ENCODE measurements at places on chromosomes 1 and 21. TPM values are rescaled to one million over a fixed set of nuclear protein-coding genes. Genes with fewer than 3 reads are reported as not detected.

DNA sequence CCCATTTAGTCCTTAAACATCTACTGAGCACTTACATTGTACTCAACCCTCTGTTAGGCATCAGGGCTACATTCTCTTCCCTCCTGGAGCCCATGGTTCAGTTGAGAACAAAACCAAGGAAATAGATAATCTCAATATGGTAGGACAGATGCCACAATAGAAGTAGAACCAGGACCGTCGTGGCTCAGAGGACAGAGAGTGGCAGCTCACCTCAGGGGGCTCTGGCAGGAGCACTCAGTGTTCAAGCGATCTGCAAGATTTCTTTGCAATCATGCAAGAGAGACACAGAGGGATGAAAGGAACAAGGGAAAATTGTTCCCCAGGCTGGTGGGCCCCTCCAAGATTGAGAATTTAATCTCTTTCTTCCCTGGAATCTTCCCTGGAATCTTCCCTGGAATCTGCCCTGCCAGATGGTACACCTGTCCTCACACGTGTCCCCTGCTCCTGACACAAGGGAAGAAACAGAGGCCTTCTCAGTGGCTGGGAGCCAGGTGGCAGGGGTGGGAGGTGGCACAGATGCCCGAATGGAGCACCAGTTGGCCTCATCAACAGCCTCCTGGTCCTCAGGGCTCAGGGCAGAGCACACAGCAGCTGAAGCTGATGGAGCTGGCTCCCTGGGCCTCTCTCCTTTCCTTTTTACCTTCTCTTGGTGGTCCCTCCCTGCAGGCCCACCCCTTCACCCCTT is 135.4 kb downstream of the PLXNA2 start:
- no peak for DNase-seq

DNA sequence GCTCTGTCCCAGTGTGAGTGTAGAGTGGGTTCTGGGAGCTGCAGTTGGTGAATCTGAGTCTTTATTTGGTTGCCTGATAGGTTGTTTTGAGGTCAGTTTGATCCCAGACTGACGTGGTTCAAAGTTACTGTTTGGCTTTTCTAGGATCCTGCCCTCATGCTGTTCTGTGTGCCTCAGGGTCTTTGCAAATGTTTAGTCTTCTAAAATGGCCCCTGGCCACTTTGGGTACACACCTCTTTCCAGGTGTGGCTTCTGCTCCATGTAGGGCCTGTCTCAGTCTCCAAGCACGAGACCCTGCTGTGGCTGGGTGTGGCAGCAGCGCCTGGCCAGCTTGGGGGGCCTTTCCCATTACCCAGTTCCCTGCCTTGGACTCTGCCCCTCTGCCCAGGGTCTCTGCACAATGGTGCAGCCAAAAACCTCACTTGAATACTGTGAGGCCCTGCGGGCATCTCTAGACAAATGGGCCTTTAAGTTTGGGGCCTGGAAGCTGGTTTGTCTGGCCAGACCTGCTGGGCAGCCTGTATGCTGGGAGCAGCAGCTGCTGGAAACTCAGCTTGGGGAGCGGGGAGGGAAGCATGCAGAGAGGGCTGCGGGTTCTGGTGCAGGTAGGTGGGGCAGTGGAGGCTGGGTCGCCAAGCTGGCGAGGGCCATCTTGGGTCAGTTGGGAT is 5.6 kb downstream of the PTPRF start:
- no peak for DNase-seq

DNA sequence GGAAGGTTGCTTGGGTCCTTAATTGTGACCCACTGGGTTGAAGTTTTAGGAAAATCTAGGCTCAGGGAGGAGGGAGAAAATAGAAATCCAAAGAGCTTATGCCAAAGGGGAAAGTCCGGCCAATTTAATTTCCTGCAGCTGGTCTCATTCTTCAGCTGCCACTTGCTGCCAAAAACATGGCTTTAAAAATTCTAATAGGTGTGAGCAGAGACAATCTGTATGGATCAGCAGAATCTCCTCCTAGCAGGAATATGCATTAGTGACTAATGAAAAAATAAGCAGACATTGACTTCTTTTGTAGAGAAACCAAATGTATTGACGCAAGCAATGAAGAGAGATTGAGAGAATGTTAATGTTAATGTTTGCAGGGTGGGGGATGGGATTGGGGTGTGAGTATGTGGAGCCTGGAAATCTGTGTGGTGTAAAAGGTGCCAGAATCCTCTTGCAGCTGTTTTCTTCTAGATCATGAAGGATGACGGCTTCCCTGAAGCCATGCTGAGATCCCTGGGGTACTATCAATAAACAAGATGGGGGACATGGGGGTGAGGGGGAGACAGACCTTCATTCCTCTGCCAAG is 35.3 kb downstream of the VWA5B1 start:
- no peak for DNase-seq

GRCh38 chr1:58933599-58933926 is 149.7 kb upstream of the JUN start:
- no peak for DNase-seq

- DNase-seq: no peak
Measured at GRCh38 chr21:28110716-28111115, 882.0 kb downstream of the LTN1 start.

DNA sequence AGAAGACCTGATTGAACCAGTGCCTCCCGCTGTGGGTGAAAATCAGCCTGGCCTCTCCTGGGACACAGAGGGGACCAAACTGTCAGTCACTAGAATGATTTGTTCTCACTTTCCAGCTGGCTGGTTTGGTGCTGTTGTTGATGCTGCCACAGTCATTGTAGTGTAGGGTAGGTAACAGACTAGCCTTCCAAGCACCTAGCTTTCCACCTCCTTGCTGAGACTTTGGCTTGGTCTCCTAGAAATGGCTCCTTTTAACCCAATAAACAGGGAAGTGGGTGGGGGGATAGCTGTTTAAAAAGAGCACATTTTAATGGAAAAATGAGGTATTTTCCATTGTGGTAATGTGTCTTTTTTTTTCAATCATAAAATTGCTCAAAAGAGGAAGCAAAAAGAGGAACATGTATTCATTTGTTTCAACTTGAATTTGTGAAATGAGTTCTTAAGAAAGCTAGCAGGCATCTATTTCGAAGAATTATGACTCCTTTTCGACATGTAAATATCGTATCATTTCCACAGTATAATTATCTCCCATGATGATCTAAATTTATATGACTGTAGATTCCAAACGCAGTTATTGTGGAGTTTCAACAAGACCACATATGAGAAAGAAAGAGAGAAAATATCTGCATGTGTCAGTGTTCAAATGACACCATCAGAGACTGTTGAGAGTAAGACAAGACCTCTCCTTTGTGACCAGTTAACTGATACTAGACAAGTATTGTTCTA is 190.1 kb downstream of the HLX start:
- DNase-seq: no peak

DNA sequence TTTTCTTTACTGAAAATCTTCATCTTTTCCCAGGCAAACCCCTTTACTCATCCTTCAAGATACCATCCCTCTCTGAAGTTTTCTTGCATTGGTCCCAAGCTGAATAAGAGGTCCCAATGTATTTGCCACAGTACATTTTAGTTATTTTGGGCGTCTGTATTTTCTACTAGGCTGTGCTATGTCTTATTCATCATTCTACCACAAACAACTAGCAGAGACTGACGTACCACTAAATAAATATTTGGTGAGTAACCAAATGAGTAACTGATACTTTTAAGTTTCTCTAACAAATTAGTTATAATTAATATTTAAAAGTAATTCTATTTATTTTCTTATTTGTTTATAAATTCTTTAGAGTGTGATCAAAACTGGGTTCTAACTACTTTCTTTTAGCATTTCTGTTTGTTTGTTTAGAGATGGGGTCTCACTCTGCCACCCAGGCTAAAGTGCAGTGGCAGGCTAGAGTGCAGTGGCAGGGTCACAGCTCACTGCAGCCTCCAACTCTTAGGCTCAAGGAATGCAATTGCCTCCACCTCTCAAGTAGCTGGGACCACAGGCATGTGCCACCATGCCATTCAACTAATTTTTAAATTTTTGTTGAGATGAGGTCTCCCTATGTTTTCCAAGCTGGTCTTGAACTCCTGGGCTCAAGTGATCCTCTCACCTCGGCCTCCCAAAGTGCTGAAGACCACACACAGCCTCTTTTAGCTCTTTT is 33.1 kb downstream of the NDC1 start:
- DNase-seq: no peak

DNA sequence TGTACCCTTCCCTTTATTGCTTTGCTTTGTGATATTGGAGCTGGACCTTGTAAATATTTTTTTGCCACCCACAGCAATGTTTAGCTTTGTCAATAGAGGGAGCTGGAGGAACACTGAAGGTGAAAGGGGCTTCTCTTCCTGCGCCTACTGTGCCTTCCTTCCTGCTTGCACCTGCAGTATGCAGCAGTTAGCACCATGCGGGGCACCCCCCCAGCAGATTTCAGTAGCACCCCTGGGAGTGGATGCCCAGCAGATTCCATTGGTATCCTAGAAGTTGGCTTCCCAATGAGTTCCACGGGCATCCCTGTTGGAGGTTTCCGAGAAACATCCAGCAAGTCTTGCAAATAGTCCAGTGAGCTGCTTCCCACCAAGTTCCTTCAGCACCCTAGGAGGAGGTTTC is 25.6 kb downstream of the S100A10 start:
- DNase-seq: no peak

DNA sequence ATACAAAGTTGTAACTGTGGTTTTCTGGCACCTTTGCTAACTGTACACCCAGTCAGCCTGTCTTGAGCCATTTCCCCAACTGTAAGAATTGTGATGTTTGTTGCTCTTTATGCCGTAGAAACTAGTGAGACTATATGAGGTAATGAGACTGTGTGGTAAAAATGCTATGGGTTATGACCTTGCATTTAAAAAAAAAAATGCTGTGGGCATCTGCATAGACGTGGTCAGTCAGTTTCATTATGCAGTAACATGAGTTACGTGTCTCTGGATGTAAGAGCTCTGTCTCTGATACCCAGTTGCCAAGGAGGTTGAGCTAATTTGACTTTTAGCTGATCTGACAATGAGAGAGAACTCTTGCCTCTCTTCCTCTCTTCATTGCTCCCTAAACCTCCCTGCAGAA is 80.6 kb upstream of the LAMC2 start:
- no peak for DNase-seq

DNA sequence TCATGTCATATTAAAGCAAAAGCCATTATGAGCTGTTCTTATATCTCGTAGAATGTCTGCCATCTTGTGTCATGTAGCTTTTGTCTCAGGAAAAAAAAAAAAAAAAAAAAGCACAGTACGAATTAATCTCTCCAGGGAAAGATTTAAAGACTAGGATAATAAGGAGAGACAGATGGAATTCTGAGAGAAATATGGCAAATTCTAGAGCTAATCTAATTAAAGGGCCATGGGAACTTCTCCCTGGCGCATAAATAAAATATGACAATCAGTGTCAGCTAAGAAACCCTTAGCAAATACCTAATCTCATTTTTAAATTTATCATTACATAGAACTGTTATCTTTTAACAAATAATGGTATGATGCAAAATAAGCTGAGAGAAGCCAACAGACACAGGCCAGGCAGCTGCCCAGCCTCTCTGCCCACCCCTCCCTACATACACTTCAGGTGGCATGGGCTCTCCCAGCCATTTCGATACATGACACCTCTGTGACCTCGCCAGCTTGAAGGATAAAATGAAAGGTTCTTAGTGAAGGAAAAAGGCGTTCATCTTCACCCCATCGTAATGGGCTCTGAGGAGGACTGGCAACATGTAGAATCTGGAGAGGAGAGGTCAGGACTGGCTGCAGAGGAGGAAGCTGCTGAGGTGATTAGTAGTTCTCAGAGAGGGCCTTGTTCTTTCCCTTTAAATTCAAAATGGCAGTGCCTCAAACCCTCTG is 39.8 kb downstream of the DISC1 start:
- DNase-seq: no peak

DNA sequence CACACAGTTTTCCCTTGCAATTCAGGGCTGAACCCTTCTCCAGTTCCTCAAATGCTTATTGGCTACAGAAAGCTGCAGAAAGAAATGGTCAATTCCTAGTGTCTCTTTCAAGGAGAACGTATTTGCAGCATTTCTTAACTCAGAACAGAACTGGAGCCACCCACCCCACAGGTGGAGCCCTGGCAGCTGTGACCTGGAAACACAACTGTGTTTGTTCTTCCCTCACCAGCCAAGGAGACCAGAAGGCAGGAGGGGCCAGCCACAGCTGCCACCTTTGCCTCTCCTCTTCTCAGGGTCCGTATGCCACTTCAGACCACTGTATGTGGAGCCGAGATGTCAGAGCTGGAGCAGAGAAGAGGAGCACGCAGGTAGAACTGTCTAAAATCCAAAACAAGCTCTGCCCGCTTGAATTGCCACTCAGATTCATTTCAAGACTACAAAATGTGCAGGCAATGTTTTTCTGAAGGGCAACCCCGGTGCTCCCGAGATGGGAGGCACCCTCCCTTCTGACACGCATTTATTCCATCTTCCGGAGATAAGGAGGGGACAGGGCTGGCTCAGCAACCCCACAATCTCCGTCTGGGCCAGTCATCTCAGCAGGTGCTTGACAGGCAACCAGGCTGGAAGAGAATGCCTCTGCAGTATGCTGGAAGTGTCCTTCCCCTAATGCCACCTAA is 16.7 kb downstream of the CD247 start:
- no peak for DNase-seq

DNA sequence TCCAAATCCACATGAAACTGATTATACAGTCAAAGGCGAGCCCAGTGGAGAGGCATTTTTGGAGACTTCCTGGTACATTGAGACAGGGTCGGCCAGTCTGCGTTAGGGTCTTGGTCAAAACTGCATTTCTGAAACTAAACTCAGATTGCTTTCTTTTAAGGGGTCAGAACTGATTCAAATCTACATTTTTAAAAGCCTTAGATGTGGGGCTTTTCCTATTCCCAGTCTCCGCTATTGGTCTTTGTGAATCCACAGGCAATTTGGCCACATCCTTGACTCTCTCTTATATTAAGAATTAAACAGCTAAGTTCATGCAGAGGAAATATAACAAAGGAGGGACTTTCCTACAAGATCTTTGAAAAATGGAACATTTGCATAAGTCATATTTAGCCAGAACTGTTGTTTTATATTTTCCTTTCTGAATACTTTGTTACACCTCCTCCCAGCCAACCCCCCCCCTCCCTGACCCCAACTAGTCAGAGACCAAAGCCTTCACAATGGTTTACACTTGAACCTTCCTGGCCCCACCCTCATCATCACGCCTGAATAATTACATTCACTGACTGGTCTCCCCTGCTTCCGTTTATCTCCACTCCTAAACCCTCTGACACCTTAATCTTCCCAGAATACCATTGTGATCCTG is 30.9 kb downstream of the SELL start:
- no peak for DNase-seq

GRCh38 chr1:221897321-221897721 is 155.4 kb upstream of the DUSP10 start:
- DNase-seq: no peak

The HRNR gene
- 2.3 TPM for polyA plus RNA-seq

The EPHX1 gene
- polyA plus RNA-seq: 58.9 TPM

The RIMKLA gene
- polyA plus RNA-seq: 0.88 TPM

The MYOM3 gene
- 18.0 TPM for polyA plus RNA-seq

The PPFIA4 gene
- polyA plus RNA-seq: 7.4 TPM

The CFAP141 gene
- polyA plus RNA-seq: not detected

The NBPF10 gene
- polyA plus RNA-seq: 3.7 TPM
